Suprapubic skin (tissue), 4 donors: ENCODE measurements at places on chromosomes 12 and 14.

- no peak for DNase-seq
Measured at GRCh38 chr12:40248585-40249297, 23.9 kb downstream of the LRRK2 start.

DNA sequence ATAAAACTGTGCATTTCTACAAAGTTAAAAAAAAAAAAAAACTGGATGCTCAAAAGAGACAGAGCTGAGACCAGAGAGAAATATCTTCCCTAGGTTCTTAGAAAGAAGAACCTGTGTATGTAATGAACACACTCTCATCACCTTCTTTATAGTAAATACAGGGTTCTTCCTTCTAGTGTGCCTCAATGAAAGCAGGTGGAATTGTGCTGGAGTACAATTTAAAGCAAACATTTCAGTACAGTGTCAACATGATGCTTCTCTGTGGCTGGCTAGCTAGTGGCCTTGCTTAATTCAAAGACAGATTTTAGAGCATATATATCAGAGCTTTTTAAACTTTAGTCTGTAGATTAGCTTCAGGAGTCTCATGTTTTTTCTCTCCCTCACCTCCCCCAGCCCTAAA, 249.8 kb upstream of the ARHGAP5 start:
- no peak for DNase-seq

DNA sequence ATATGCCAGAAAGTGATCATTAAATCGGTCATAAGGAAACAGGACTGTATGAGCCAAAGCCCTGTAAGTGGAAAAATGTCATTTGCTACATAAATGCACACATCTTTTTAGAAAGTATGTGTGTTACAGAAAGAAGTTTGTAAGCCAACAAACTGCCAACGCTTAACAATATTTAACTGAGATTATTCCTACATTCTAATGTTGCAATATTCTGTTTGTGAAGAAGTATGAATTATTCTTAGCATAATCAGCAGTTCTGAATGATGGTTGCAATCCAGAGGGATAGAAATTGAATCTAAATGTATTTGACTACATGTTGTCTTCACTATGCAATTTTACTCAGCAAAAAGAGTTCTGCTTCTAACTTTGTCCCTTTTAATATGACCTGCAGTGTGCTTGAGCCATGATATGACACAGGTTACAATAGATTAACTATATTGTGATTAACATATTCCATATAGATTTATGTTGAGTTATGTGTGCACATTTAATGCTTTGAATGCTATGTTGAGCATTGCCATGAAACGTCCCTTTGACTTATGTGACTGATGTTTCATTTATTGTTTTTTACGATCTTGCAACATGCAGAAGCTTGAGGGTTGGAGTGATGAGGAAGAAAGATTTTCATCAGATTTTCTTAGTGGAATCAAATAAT, 66.8 kb upstream of the PTPRQ start:
- no peak for DNase-seq

DNA sequence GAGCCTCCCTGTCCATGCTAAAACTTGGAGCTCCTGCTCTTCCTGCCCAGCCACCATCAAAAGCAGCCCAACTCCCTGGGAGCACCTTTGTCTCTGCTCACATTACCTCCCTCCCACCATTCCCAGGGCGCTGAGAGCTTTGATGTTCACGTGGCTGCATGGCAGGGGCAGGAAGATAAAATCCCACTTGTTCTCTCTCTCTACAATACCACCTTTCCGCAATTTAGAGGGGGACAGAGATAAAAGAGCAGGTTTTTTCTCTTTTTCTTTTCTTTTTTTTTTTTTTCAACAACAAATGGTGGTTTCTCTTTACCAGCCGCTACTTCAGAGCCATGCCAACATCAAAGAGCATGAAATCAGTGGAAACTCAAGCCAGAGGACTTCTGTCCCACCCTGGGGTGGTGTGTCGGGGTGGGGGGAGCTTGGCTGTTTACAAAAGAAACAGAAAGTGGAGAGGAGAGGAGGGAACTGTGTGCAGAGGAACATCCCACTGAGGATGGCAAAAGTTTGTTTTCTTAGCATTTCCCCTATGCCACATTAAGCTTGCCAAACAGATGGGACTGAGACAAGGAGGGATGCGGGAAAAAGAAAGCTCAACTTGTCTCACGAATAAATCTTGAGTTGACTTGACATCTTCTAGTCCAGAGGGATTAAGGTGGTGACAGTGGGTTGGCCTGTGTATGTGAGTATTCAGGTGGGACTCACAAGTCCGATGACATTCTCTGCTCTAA, 103.7 kb upstream of the NUDT4 start:
- no peak for DNase-seq

- DNase-seq = no peak
Measured at GRCh38 chr12:38887770-38888169, 17.6 kb downstream of the CPNE8 start.

DNA sequence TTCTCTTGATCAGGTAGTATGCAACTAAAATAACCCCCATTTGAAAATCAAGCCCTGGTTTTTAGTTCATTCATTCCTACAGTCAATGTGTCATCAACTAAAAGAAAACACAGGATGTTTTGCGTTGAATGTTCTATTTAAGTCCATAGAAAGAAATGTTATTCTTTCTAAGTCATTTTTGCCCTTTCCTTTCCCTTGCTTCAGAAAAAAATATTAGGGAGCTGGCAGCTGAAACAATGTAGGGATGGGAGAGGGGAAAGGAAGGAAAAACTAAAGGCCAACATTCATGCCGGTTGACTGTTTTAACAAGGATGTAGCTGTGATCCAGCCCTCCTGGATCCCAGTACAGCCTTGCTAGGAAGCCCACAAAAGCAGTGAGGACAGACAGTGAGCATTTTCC, 155.1 kb downstream of the BTG1 start:
- no peak for DNase-seq

- no peak for DNase-seq
Measured at GRCh38 chr14:100641274-100641860, 54.1 kb upstream of the BEGAIN start.

- DNase-seq = no peak
Measured at GRCh38 chr14:101184572-101184971, 281.1 kb upstream of the RTL1 start.

- no peak for DNase-seq
Measured at GRCh38 chr12:57130941-57131340, 2.7 kb downstream of the LRP1 start.

- peak; percentile 87 for DNase-seq
Measured at GRCh38 chr12:123388177-123388950, 4.4 kb downstream of the KMT5A start.

GRCh38 chr14:61229475-61229888, 51.7 kb downstream of the TMEM30B start:
- DNase-seq = no peak

GRCh38 chr12:29073631-29074239, 75.3 kb upstream of the FAR2 start:
- no peak for DNase-seq

- no peak for DNase-seq
Measured at GRCh38 chr12:79238246-79238645, 373.7 kb downstream of the SYT1 start.

DNA sequence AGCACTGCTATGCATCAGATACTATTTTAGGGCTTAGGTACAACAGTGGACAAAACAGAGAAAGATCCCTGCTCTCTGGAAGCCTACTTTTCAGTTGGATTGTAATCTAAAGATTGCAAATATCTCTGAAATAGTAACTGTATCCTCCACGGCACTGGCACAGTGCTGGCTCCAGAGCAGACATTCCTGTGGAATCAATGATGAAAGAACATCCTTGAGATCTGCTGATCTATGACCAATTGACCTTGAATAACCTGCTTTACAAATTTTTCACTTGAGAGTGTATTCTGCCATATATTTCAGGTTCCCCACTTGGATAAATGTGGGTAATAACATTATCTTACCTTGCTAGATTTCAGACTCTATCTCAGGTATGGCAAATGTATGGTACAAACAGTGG, 3.2 kb downstream of the STAB2 start:
- no peak for DNase-seq

DNA sequence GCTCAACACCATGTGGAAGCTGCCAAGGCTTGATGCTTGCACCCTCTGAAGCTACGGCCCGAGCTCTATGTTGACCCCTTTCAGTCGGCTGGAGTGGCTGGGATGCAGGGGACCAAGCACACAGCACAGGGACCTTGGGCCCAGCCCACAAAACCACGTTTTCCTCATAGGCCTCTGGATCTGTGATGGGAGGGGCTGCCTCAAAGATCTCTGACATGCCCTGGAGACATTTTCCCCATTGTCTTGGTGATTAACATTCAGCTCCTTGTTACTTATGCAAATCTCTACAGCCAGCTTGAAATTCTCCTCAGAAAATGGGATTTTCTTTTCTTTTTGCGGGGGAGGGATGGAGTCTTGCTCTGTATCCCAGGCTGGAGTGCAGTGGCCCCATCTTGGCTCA, 46.3 kb downstream of the MON2 start:
- DNase-seq = no peak

GRCh38 chr12:43883748-43884147, 47.9 kb downstream of the TMEM117 start:
- no peak for DNase-seq

DNA sequence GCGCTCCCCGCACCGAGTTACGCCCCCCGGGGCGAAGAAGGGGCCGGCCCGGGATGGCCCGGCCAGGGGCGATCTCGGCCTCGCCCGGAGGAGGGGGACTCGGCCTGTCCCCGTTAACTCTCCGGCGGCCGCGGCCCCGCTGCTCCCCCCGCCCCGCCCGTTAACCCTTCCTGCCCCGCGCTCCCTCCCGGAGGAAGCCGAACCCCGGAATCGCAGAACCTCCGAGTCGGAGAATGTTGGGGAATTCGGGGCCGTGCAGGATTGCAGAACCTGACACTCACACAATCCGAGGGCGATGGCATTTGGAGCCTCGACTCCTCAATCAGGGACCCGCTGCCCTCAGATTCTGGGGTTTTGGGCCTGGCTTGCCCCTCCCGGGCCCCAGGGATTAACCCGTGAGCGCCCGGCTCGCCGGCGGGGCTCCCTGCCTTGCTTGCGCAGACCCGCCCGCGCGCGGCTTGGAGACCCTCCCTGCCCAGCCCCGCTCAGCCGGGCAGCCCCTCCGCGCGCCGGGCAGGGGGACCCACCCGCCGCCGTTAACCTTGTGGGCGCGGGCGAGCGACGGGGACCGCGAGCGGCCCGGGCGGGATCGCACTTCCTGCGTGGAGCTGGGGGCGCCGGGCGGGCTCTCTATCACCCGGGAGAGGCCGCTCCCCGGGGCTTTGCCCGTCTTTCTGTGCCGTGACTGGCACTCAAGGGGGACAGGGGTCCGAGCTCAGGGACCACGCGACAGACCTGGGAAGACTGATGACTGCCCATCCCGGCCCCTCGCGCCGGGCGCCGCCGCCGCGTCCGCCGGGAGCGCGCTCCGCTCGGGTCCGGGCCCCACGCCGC, 18.8 kb downstream of the BEGAIN start:
- DNase-seq = no peak

- DNase-seq = no peak
Measured at GRCh38 chr12:14643251-14643650, 53.1 kb downstream of the GUCY2C start.

DNA sequence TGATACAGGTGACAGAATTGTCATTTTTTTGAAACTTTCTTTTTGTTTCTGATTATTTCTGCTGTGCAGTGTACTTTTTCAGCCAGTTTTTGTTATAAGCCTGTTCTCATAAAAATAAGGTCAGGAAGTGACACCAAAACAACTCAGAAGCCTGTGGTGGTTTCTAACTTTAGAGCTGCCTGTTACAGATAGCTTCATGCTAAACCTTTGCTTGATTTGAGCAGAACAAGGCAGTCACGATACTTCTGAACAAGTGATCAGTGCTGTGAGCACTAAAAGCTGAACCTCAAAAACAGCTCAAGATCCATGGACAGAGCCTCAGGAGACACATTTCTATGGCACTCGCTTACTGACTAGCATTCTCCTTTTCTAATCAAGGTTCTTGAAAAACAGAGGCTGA, 82.0 kb downstream of the PRKCH start:
- no peak for DNase-seq

DNA sequence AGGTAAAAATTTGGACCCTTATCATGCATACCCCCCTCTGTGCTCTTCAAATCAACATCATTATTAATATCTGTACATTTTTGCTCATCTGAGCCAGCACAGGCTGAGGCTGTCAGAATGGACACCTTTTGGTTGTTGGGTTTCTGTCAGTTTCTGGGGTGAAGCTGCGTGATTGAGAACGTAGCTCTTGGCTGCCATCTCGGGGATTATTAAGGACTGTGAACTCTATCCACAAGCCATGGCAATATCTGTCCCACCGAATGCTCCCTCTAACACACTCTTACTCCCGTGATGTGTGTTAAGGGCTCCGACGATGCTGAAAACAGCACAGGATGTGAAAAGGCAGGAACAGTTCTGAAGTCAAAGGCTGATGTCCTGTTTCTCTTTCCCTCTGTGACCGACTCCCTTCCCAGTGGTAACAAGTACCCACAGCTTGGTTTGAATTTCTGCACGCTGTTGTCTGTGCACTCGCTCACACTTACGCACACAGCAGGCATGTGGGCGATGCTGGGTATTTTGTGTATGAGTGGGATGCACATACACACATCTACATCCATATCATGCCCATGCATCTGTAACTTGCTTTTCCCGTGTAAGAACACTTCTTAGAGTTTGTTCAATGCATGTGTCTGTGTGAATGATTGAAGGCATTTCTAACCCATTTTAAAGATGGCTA, 405.6 kb downstream of the TMEM121 start:
- no peak for DNase-seq

GRCh38 chr14:34776611-34777010, 62.2 kb upstream of the CFL2 start:
- DNase-seq = no peak

GRCh38 chr12:1287446-1287975, 296.5 kb downstream of the ERC1 start:
- no peak for DNase-seq

- DNase-seq = no peak
Measured at GRCh38 chr14:51211149-51211548, 28.9 kb upstream of the TMX1 start.

GRCh38 chr14:89293314-89293916, 123.6 kb downstream of the FOXN3 start:
- DNase-seq = no peak

GRCh38 chr14:61837336-61838229, 75.4 kb downstream of the SNAPC1 start:
- peak; percentile 83 for DNase-seq

- no peak for DNase-seq
Measured at GRCh38 chr12:16076557-16076956, 165.4 kb downstream of the DERA start.

- DNase-seq = peak; percentile 87
Measured at GRCh38 chr12:64679487-64680001, 69.2 kb downstream of the RASSF3 start.

DNA sequence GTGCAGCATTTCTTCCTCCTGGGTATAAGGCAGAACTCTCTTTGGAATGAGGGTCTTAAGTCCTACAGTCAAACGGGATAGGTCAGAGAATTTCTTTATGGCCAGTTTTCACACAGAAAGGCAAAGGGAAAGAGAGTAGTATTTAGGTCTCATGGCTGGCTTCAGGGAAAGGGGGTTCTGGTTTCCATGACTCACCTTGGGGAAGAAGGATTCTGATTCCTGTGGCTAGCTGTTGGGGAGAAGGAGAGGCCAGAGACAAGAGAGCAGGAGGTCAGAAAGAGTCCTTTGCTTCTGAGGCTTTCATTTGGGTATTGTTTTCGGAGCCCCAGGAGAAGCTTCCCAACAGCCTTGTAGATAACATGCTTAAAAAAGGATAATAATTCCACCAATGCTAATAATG, 332.5 kb downstream of the NPAS3 start:
- DNase-seq = no peak

GRCh38 chr12:14403293-14403692, 37.8 kb downstream of the ATF7IP start:
- DNase-seq = no peak

GRCh38 chr12:68462803-68463202, 130.6 kb upstream of the MDM1 start:
- no peak for DNase-seq
